ENCODE measurements at places on chromosomes 2 and 18.

DNA sequence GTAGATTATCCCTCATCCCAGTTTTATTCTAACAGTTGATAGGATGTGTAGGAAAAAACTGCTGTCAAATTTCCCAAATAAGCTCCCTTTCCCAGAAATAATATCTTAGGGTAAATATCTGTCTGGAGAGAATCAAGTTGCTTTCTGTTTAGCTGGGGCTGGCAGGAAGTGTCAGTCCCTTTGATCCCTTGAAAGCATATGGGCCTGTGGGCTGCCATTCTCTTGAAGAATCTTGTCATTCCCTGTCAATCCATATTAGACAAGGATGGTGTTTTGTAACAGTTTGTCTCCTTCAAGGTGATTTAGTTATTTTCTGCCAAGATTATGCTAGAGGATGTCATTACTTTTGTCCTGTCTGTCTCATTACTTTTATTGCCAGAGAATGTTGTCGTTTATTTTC, 37.1 kb upstream of the UBE2E3 start:
- no peak for DNase-seq

DNA sequence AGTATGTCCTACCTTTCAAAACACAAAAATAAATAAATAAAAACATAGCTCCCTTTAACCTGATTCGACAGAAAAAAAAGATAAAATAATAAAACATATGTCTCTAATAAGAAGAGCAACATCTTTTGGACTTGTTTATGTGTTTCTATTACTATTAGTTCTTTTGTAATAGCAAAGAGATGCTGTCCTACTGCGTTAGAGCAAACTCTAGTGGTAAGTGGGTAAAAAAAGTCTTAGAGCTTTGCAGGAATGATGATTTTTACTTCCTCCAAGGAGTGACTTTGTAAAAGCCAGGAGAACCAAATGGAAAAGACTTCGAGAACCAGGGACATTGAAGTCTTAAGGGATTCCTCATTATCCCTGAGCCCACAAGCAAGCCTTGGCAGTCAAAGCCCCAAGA, 450.1 kb downstream of the METTL4 start:
- no peak for DNase-seq

- no peak for DNase-seq
Observed at GRCh38 chr2:205975082-205975949, 110.7 kb downstream of the INO80D start.

DNA sequence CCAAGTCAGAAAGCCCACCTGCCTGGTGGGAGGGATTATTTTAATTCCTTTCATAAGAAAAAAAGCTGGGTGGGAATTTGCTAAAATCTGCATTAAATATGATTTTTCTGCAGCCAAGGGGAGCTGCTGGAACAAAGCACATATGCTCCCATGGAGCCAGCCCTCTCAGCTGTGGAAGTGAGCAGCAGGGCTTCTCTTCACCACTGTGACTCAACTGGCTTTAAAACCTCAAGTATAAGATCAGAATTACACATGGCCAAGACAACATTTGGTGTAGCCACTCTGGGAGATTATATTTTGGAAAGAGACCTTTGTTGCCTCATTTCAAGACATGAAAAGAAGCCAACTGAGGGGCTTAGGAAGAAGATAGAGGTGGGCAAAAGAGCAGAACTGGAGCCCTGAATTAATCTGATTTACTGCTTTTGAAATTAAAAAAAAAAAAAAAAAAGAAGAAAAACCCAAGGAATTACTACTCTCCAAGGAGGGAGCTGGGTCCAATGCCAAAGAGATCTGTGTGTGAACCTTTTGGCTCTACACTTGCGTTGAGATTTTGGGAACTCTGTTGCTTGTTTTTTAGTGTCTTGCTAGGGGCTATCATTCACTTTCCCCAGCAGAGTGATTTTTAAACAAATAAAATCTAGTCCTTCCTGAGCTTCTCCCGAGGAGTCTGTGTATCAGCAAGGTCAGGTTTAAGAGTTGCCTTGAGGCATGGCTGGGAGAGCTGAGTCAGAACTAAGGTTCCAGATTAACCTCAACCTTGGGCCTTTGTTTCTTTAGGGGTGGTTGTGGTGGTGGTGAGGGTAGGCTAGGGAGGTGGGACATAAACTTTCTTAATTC, 6.0 kb downstream of the LHCGR start:
- peak; percentile 20 for DNase-seq

DNA sequence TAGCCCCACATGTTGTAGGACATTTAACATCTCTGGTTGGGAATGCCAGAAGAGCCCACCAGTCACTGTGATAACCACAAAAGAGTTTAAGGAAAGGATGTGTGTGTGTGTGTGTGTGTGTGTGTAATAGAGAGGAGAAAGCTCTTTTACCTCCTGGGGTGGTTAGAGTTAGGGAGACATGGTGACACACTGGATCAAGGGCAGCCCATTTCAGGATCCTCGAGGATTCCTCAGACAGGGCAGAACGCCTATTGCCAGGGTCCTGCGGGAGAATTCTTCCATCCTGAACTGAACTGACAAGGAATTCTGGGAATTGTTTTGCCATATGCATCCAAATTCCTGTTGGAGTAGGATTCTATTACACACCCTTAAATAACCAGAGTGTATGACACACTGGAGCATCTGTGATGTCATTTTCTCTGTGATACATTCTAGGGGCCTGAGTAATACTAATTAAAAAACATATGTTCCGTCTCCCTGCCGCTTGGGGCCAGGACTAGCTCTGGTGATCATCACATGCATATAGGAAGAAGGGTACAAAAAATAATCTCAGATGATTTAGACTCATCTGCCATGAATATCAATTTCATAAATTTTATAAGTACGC, 156.4 kb upstream of the MMADHC start:
- peak; percentile 94 for DNase-seq

DNA sequence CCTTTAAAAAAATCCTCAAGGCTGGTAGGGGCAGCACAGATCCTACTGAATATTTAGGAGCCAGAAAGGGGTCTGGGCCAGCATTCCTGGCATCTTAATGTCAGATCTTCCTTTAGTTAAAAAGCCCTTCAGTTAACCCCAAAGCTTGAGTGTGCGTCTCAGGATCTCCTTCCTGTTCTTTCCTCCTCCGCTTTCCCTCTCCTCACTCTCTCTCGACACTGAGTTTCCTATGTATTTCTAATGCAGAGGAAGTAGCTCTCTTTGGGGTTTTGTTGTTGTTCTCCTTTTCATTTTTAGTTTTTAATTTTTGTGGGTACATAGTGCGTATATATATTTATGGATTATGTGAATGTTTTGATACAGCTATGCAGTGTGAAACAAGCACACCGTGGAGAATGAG, 109.9 kb upstream of the COPS8 start:
- no peak for DNase-seq
